Panc1 (cell line): ENCODE measurements at places on chromosomes 11 and 22. TPM values are rescaled to one million over a fixed set of nuclear protein-coding genes. Genes with fewer than 3 reads are reported as not detected.

Gene GRM5
- total RNA-seq: 0.03 TPM

Gene CARD10
- 43.1 TPM for total RNA-seq

Gene MUC5B
- total RNA-seq: 1.2 TPM

Gene PTPRCAP
- 0.82 TPM for total RNA-seq

Gene KRTAP5-1
- not detected for total RNA-seq

Gene DDIAS
- total RNA-seq: 22.9 TPM

Gene MAPK8IP1
- total RNA-seq: 12.7 TPM

Gene RHOG
- total RNA-seq: 156 TPM

Gene FOLR1
- total RNA-seq: not detected

Gene TBX10
- not detected for total RNA-seq
